ENCODE measurements at places on chromosomes 12 and 14.

DNA sequence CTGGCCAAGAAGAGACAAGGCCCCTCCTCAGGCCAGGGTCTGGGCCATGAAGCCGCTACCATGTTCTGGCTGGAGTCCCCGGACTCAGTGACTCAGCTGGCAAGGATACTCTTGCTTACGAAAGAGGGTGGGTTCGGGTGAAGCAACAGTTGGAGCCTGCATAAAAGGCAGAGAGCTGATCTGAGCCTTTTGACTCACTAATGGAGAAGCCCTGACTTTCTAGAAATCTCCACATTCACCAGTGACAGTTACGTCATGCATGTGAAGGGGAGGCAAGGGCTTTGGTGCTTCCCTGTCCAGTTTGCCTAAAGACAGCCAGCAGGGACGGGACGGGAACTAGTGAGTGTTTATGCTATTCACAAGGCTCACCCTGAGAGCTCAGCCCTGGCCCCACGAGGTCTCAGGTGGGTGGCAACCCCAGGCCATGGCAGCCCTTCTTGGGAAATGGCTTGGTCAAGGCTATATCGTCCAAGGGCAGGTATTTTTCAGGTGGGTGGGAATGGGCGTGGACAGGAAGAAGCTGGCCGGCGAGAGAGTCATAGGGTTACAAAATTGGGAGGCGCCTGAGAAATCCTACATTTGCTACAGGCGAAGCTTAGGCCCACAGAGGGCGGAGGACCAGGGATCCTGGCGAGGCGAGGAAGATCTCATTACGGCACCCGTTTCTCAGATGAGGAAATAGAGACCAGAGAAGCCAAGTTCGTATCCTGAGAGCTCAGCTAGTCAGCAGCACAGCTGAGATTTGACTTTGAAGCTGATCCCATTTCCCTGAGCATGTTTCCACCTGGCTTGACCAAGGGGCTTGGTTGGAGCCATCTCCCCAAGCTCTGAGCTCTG, 314.6 kb downstream of the BCL11B start:
- no peak for DNase-seq

GRCh38 chr12:122318607-122319605, 52.6 kb upstream of the VPS33A start:
- no peak for DNase-seq

GRCh38 chr12:25186788-25187402, 8.1 kb downstream of the DNAI7 start:
- no peak for DNase-seq

GRCh38 chr12:51771008-51771407, 77.5 kb downstream of the FIGNL2 start:
- DNase-seq, result no peak

GRCh38 chr14:61051051-61051450, 70.0 kb downstream of the SLC38A6 start:
- no peak for DNase-seq

GRCh38 chr12:121630791-121631355, 4.5 kb downstream of the ORAI1 start:
- no peak for DNase-seq

DNA sequence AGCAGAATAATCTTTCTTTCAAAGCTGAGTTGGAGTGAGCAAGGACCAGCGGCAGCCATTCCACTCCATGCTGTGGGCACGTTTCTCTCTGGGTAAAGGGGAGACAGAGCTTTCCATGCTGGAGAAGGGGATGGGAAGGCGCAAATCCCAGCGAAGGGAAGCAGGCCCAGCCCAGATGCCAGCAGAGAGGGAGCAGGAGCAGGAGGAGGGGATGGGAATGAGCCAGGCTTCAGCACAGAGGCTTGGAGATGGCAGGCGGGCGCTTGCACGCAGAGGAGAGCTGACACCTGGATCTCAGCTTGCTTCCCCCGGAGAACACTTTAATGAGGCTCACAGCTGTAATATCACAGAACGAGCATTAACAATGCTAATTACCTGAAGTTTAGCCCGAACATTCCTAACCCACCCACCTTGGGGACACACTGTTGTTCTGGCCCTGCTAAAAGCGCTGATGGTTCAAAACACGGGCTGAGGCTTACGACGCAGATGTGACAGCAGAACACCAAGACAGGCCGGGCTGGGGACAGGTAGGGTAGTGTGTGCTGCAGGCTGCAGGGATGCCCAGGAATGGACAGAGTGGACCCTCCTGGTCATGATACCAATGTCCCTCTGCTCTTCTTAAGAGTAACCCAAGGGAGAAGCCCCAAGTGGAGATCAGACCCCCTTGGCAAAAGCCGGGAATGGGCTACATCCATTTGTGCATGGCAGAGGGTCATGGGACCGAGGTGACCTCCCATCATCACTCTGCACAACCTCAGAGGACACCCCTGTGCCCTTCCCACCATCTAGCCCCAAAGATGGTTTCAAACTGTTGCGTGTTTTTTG, 288.6 kb downstream of the DPF3 start:
- no peak for DNase-seq

Measured in nucleus accumbens (tissue), 56 donors.